SK-MEL-5 (cell line): ENCODE measurements at places on chromosomes 11 and 22.

GRCh38 chr11:104142698-104143097 lies 21.2 kb downstream of the PDGFD start:
- no peak for DNase-seq

DNA sequence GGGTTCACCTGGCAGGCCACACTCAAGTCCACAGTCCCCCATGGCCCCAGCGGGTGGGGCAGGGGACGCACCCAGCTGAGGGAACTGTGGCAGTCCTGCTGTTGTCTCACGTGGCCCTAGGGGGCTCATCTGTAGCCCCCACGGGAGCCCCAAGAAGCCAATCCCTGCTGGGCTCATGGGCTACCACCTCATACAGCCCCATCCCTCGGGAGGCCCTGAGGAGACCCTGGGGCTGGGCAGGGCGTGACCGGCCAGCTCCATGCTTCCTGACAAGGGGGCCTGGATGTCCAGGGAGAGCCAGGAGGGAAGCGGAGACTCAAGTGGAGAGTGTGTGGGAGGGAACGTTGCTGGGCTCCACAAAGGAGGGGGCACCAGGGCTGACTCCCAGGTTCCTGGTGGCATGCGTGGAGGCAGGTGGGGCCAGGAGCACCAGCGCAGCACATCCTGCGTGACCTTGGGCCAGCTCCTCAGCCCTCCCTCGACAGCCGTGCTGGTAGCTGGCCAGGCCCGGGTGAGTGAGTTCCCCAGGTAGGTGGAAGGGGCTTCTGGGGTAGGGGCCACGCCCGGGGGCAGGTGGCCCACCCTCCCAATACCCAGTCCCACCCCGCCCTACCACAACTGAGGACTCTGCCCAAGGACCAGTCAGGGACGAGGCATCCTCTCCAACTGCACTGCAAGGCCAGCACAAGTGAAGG lies 7.9 kb downstream of the RTN4R start:
- DNase-seq, result no peak

DNA sequence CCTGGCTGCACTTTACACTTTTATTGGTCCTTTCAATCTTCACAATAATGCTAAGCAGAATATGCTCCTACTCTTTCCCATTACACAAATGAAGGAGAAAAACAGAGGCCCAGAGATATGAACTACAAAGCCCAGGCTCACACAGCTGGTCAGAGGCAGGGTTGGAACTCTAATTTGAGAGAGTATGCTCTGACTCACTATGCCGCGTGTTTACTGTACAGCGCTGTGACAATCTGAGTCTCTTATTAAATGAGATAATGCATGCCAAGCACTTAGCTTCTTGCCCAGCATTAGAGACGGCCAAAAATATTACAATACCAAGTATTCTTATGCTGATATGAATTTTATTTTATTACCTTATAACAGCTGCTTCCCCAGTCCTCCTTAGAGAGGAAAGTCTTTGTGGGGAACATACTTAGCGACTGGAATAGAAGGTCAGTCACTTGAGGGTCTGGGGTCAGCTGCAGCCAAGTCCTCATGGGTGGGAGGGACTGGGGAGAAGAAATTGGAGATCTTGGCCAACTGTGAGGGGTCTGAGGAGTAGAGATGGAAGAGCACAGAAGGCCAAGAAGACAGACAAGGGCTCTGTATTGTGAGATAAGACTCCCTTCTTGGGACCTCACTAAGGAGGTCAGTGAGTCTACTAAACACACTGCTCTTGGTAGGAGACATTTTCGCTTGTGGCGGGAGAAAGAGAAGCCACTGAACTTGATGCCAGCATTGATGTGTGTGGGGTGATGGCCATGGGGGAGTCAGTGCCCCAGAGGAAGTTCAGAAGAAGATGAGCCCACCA lies 150.8 kb upstream of the TIMP3 start:
- no peak for DNase-seq

- DNase-seq, result no peak
Measured at GRCh38 chr11:57977709-57978108, 46.0 kb upstream of the OR9Q1 start.

DNA sequence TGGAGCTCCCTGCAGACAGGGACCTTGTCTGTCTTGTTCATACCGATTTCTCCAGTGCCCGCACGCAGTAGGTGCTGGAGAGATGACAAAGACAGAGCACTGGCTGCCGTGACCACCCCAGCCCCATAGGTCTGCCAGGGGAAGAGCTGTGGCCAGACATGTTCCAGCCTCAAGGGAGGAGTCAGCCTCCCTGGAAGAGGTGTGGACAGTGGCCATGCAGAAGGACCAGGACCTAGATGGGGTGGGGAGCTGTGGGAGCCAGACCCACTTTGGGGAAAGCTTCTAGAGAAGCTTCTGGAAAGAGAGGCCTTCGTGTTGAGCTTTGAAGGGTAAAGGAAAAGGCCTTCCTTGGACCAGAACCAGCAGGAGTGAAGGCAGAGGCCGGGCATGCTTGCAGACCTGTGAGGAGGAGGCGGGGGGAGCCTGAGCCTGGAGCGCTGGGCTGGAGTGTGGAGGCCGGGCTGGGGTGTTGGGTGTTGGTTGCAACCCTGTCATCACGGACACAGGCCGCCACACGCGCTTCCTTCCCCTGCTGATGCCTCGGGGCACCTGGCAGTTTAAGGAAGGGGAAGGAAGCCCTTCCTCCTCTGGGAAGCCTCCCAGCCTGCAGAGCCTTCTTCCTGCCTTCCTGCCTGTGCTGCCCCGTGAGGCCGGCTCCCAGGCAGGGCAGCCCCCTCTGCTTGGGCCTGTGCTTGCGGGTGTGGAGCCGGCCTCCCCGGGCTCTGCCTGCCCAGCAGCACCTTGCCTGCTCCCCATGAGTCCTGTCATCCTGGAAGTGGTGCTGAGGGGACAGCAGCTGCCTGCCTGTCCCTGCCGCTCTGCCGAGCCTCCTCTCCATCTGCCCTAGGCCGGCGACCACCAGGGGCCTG lies 12.3 kb downstream of the RELT start:
- no peak for DNase-seq

- DNase-seq, result no peak
Measured at GRCh38 chr22:19478045-19478900, 720 bp downstream of the UFD1 start.

DNA sequence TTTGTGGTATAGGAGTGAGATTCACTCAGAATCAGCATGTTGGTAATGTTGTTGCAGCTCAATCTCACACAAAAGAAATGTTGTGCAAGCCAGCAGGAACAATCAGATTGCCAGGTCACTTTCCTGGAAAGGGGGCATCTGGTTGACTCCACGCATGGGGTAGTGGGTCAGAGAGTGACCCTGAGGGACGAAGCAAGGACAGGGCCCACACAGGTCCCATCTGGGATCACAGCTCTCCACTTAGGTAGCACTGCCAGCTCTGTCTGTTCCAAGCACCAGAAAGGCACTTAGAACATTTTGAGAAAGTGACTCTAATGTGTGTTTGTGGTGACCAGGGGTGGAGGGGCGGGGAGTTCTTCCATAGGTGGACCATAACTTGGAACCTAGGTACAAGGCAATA lies 109.5 kb downstream of the RASSF10 start:
- no peak for DNase-seq

GRCh38 chr11:103281301-103281700 lies 172.1 kb downstream of the DYNC2H1 start:
- DNase-seq, result no peak
